ENCODE measurements at places on chromosomes 3 and 15.

DNA sequence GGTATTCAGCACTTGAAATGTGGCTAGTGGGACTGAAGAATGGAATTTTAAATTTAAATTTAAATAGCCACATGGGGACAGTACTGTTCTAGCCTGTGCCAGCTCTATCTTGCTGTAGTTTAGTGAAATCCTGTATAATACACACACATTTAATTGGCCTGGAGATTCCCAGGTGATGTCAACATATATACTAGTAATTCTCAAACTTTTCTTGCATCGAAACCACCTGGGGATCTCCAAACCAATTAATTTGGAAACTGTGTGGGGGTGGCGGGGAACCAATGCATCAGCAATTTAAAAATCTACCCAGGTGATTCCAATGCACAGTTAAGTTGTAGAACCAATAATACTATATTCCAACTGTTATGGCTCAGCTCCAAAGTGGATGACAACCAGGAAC lies 228.9 kb upstream of the MRPL3 start:
- no peak for DNase-seq

DNA sequence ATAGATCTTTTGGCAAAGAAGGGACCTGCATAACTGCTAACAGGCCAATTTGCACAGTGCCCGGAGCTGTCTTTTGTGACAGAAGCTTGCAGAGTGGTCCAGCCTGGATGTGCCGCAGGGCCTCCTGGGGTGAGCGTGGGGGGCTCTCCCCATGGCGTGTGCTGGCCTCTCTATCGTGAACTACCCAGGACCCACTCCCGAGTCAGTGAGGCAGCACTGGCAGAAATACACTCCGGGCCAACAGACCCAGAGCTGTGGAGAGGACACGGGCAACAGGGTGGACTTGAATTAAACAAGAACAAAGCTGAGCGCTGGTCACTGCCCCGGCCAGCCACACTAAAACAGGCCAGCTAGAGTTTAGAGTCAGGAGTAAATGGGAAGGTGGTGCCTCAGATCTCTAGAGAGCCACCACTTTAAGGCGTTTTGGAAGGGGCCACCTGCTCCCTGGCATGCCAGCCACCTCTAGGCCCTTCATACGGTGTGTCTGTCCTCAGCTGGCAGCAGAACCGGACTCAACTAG lies 152.1 kb downstream of the KLF13 start:
- DNase-seq: no peak

DNA sequence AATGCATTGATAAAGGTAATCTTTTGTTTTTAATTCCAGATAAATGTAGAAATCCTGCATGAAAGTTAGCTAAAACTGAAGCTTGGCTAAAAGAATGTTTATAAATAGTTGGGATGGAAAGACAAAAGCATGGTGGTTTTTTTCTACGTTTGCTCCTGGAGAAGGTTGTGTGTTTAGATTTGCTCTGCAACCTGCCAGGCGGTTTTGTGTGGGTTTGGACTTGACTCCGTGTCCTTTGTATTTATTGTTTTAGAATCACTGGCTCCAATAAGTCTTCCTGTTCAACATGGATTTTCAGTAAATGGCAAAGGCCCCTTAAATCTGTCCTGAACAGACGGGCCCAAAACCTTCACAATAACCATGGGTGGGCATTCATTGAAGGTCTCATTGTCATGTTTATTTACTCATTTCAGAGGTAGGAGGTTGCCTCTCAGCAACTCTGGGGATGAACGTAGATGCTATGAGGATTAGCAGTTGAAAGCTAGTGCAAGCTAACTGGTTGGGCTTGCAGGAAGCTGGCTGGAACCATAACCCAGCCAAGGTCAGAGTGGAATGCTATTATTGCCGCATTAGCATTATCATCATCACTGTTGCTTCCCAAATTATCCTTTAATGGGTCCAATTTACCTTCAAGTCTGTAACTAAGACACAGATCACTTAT lies 60.6 kb upstream of the ADAMTS9 start:
- no peak for DNase-seq

DNA sequence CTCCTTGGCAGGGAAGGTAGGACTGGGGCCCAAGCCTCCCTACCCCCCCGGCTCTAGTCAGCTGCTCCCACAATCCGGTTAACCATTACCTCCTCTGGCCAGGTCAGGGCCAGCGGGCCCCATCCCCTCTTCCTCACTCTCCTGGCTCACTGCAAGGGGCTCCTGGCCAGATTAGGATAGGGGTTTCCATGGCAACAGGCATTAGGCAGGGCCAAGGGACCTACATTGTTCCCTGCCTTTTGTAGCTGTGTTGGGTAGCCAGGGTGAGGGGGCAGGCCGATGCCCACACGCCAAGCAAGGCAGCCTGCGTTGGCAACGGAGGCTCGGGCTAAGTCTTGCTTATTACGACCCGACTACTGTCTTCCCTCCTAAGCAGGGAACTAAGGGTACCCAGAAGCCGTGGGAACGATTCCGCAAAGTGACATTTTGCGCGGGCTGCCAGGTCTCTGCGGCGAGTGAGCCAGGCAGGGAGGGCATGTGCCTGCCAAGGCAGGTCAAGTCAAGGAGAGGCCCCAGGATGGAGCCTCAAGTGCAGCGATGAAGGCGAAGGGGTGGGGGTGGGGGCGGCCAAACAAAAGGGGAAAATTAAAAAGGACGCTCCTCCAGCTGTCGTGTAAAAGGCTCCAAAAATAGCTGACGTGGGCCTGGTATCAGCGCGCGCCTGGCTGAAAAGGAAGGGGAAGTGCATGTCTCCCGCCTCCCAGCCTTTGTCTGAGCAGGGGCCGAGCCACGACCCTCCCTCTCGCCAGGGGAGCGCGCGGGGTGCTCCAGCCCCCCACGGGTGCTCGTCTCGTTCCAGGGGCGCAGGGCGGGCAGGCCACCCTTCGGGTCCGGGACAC lies 919 bp downstream of the IDH2 start:
- DNase-seq: no peak

- no peak for DNase-seq
Measured at GRCh38 chr15:39459548-39459947, 121.3 kb upstream of the THBS1 start.

DNA sequence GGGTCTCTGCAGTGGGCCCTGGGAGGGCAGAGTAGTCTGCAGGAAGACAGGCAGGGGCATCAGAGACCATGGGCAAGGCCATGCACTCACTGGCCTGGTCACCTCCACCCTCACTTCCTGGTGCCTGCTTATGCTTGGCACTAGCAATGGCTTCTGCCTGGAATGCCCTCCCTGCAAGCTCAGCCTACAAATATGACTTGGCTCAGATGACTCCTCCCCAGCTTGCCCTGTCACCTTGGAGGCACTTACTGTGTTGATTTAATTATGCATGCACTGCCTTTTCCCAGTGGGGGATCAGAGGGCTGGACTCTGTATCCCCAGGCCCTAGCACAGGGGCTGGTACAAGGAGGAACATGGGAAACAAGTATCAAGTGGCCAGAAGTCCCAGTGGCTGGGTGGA lies 7.8 kb downstream of the C3orf18 start:
- no peak for DNase-seq
